Fibroblast of the conjunctiva (primary cell): ENCODE measurements at places on chromosomes 1 and 21.
A peak's percentile ranks its signal among the peaks of the same experiment; 100 is the strongest.

- DNase-seq = no peak
Observed at GRCh38 chr21:28632755-28633408, 359.8 kb downstream of the LTN1 start.

DNA sequence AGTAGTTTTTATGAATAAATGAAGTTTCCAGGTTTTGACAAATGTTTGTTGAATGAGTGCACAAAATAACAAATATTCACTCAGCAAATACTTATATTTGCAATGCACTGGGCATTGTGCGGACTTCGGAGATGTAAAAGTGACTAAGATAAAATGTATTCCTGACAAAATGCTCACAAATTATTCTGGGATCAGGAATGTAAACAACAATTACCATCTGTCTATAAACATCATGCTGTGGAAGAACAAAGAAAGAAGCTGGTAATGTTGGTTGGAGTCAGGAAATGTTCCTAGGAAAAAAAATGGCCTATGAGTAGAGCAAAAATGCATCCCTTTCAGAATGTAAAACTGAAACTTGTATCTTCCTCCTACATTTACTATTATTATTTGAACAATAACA, 68.5 kb downstream of the CRB1 start:
- DNase-seq = no peak

DNA sequence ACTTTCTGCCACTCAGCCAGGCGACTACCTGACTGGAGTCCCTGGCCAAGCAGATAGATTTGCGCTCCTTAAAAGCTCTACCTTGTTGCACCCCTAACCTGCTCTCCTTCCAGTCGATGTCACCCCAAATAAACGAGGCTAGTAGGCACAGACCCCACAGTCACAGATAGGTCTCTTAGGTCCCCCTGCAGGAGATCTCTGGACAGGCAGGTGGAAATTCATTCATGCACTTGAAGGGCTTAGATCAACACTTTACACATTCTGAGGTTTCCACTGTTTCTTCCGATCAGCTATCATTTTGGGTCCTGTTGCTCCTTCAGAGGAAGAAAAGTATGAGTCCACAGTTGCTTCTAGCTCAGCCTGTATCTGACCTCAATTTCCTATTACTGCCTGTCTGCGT, 272.6 kb upstream of the FMN2 start:
- no peak for DNase-seq

DNA sequence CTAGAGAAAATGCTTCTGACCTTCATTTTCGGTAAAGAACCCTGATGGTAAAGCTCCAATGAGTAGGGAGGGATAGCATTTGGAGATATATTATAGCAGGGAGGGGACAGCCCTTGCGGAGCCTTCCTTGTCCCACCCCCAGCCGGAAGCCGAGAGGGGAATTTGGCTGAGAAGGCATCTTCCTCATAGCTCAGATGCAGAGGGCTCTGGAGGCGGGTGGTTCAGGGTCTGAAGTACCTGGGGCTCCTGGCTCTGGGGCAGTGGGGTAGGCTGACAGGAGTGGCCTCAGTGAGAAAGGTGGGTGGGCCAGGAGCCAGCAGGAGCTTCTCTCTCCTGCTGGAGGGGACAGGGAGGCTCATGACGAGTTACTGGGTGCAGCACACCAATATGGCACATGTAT, 88.0 kb upstream of the IFFO2 start:
- no peak for DNase-seq

DNA sequence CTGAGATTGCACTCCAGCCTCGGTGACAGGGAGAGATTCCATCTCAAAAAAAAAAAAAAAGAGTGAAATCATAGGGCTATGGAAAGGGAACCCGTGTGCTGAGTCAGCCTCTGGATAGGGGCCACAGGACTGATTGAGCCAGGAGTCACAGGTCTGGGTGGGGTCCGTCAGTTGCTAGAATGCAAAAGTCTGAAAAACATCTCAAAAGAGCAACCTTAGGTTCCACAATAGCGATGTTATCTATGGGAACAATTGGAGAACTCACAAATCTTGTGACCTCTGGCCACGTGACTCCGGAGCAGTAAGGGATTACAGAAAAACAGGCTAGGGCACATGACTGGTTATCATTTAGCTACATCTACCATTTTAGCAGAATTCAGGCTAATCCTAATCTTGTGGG, 32.8 kb upstream of the GREM2 start:
- DNase-seq = no peak

- DNase-seq = no peak
Observed at GRCh38 chr1:53631622-53632310, 107.2 kb downstream of the GLIS1 start.

GRCh38 chr1:79695138-79695537, 688.6 kb upstream of the ADGRL4 start:
- no peak for DNase-seq

- DNase-seq = peak; percentile 51
Observed at GRCh38 chr21:39441502-39442475, 3.8 kb downstream of the LCA5L start.

- no peak for DNase-seq
Observed at GRCh38 chr1:1799716-1800115, 21.4 kb upstream of the NADK start.

GRCh38 chr1:96557336-96557735, 164.2 kb upstream of the PTBP2 start:
- DNase-seq = no peak

DNA sequence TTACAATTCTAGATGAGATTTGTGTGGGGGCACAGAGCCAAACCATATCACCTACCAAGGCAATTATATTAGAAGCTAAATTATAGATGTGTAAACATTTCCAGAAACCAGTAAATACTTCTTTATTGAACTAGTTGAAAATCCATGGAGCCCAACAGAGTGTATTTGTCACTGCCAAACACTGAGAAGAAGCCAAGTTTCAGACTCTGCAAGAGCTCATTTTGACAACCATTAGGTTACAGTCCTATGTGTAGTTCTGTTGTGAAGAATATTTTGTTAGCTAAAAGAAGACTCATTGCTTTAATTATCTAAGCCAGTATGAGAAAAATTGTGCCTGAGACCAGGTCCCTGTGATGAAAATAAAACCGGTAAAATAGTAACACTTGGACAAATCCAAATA, 358.9 kb upstream of the SGIP1 start:
- no peak for DNase-seq

- DNase-seq = peak; percentile 2
Observed at GRCh38 chr1:223531742-223532341, 133.7 kb downstream of the CAPN8 start.

DNA sequence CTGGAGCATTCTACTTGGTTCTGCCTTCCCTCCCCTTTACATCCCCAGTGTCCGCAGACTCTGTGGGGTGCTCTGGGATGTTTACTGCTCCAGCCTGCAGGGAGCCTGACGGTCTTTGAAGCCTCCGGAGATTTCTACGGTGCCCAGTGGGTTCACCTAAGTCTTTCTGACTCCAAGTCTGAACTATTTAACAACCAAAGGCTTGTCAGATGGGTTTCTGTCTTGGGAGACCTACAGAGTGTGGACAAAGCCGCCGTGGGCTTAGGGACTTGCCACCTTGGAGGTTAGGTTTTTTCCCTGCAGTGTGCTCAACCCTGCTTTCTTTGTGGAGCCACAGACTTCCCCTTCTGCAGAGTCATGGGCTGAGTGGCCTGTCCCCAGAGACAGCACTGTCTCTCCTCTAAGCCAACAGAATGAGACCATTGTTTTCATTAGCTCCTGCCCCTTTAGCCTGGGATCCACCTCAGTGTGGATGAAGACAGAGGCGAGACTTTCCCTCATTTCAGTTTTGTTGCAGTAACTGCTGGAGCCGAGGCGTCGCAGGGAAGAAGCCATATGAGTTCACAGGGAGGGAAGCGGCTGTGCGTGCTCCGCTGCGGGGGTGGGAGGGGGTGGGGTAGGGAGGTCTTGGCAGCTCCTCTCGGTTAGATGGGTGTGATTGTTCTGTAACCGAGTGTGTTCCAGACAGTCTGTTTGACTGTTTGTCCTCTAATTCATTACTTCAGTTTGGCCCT, 120.7 kb downstream of the CNIH3 start:
- peak; percentile 56 for DNase-seq

DNA sequence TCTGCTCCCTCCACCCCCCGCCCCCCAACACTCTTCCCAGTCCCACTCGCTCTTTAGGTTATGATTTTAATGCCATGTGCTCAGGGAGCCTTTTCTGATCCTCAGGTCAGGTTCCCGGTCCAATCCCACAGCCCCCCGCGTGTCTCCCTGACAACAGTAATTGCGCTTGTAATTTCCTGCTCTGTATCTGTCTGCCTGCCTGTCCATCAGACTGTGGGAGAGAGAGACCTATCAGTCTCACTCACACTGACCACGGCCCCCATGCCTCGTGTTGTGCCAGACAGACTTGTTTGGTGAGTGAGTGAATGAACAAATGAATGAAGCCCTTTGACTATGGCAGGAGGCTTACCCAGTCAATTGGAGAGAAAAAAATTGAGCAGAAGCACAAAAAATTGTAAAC, 50.8 kb upstream of the ECE1 start:
- DNase-seq = no peak

DNA sequence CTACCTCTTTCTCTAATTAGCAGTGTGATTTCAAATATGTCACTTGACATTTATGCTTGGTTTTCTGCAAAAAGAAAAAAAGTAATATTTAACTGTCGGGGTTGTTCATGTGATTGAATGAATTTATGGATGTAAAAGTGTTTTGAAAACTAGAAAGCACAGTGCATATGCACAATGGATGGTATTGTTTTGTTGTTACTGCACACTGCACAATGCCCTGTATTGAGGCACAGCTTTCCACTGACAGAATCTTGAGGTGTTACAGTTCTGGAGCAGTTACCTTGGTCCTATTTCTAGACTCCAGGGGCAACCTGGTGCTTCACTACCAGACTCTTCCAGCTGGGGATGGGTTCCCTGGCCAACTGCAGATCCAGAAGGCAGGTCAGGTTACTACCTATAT, 116.8 kb upstream of the L1TD1 start:
- DNase-seq = no peak

- no peak for DNase-seq
Observed at GRCh38 chr1:21865943-21866706, 54.1 kb downstream of the LDLRAD2 start.

- no peak for DNase-seq
Observed at GRCh38 chr1:5620997-5621396, 371.2 kb downstream of the NPHP4 start.

- DNase-seq = no peak
Observed at GRCh38 chr1:26734501-26735058, 38.8 kb downstream of the ARID1A start.

GRCh38 chr21:18894387-18894786, 490.8 kb upstream of the TMPRSS15 start:
- DNase-seq = no peak

- no peak for DNase-seq
Observed at GRCh38 chr1:116804736-116805135, 50.5 kb downstream of the CD2 start.

- DNase-seq = no peak
Observed at GRCh38 chr1:10374442-10374860, 24.4 kb upstream of the PGD start.

- DNase-seq = peak; percentile 20
Observed at GRCh38 chr1:247111700-247112478, 7.7 kb upstream of the ZNF669 start.

DNA sequence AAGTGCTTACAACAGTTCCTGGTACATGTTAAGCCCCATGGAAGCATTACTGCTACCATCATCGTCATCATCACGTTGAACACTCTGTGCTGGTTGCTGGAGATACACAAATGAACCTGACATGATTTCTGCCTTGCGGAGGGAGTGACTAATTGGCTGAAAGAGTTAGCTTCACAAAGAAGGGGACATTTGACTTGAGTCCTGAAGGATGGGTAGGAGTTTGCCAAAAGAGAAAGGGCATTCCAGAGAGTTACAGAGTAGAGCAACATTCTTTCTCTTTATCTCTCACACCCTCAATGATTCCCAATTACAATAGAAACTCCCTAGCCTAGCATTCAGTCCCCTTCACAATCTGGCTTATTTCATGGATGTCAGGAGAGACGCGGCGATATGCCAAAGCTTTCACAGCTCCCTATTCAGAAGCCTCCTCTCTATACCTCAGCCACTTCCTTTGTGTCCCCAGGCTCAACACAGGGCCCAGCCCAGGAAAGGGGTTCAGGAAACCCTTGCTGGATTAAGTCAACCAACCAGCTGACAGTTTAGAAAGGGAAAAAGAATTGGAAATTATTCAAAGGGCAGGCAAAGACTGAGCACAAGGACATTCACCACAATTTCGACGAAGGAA, 38.0 kb downstream of the SLC1A7 start:
- no peak for DNase-seq

- no peak for DNase-seq
Observed at GRCh38 chr1:63024132-63024531, 240.2 kb downstream of the ATG4C start.

- no peak for DNase-seq
Observed at GRCh38 chr1:32743380-32744070, 41.0 kb upstream of the SYNC start.

DNA sequence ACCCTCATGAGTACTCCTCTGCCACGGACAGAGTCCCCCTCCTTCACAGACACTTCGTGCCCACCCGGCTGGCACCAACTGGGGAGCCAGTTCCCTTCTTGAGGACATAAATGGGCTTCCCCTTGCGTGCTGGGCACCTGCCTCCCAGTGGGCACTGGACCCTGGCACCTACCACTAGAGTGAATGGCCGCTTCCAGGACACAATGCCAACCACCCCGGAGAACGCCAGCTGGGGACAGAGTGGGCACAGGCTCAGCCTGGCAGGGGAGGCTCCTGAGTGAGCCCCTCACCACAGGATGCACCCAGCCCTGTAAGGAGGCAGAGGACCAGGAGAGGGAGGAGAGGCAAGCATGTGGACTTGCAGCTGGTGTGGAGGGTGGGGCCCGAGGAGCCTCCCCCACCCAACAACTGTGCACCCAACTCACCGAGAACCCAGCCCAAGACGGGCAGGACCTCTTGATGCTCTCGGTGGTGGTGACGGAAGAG, 1.0 kb downstream of the ENTREP3 start:
- no peak for DNase-seq

DNA sequence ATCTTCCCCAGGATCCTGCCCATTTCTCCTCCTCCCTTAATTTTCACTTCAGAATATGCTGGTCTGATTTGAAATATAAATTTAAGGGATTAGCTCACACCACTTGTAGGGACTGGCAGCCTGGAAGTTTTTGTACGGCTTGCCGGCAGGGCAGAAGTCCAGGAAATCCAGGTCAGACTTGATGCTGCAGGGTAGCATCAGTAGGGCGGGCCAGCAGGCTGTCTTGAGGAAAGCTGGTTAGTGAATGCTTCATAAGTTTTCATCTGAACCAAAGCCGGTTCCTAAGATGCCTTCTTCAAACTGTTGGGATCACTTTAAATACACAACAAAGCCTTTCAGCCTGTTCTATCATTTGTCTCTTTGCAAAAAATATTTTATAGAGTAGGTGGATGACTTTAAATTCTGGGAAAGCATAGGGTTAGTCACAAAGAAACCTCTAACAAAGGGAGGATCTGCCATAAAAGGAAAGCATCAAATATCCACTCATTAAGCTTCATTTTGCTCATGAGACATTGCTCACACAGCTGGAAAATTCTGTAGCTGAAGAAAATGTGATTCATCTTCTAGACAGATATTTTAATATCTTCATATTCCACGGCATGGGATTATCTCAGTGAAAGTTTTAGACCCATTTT, 90.7 kb upstream of the GFI1 start:
- no peak for DNase-seq

GRCh38 chr1:201377611-201378092, at the start of gene TNNT2:
TNNT2 (minus strand) TSS chr1:201377680; CDS start chr1:201373254, 4,426 bp downstream.
- DNase-seq = no peak
